ENCODE measurements at places on chromosomes 3 and 15. TPM values are rescaled to one million over a fixed set of nuclear protein-coding genes. Genes with fewer than 3 reads are reported as not detected.

GRCh38 chr3:183211352-183211751 lies 41.7 kb upstream of the B3GNT5 start:
- DNase-seq, result no peak
- H3K4me3 ChIP-seq, result no peak overlapping the region
- H3K27me3 ChIP-seq, result no peaks in the 10 kb centered on the region
- H3K36me3 ChIP-seq, result no peaks in the 10 kb centered on the region
- H3K4me1 ChIP-seq, result no peaks in the 10 kb centered on the region

KBTBD8 gene
- total RNA-seq, result 10.0 TPM

STRIT1 gene
- total RNA-seq, result not detected

DNA sequence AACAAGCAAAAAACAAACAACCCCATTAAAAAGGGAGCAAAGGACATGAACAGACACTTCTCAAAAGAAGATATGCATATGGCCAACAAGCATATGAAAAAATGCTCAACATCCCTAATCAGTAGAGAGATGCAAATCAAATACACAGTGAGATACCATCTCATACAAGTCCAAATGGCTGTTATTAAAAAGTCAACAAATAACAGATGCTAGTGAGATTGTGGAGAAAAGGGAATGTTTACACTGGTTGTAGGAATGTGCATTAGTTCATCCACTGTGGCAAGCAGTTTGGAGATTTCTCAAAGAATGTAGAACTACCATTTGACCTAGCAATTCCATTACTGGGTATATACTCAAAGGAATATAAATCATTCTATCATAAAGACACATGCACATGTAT lies 44.5 kb downstream of the RIOX2 start:
- no peak for DNase-seq
- H3K27me3 ChIP-seq, result no peaks in the 10 kb centered on the region
- no peaks in the 10 kb centered on the region for H3K4me1 ChIP-seq
- H3K36me3 ChIP-seq, result no peaks in the 10 kb centered on the region

DNA sequence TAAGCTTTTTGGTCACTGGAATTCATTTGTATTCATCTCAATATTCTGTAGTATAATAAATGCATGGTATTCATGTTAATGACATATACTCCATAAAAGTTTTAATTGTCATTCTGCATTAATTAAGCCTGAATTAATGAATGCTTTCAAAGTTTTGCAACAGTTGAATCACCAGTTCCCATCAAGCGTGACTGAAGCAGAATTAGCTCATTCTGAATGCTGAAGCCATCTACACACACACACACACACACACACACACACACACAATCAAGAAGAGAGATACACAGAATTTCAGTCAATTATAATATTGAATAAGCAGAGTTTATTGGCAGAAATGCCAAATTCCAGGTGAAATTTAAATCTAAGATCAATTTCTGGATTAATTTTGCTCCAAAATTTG lies 252.1 kb upstream of the KCNMB2 start:
- no peaks in the 10 kb centered on the region for H3K27me3 ChIP-seq
- no peaks in the 10 kb centered on the region for H3K36me3 ChIP-seq
- no peak overlapping the region for H3K27ac ChIP-seq
- H3K4me1 ChIP-seq, result no peaks in the 10 kb centered on the region
- no peak overlapping the region for H3K4me3 ChIP-seq

H1-8 gene
- 4.2 TPM for total RNA-seq

GRCh38 chr3:58728723-58729122 lies 62.1 kb upstream of the FAM3D start:
- no peak overlapping the region for H3K4me3 ChIP-seq
- no peak overlapping the region for H3K27ac ChIP-seq
- no peaks in the 10 kb centered on the region for H3K36me3 ChIP-seq
- no peak for DNase-seq

DNA sequence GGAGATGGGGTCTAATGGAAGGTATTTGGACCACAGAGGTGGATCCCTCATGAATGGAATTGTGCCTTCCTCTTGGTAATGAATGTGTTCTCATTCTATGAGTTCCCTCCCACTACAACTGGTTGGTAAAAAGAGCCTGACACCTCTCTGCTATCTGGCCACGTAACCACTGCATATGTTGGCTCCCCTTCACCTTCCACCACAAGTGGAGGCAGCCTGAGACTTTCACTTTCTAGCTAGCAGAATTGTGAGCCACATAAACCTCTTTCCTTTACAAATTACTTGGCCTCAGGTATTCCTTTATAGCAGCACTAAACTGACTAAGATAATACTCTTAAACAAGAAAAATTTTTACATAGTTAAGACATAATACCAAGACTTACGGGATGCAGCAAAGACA lies 155.3 kb downstream of the NR1I2 start:
- no peak overlapping the region for H3K4me3 ChIP-seq
- H3K27ac ChIP-seq, result no peak overlapping the region
- peaks cover 3% of the 10 kb centered on the region for H3K36me3 ChIP-seq
- no peak for DNase-seq

GRCh38 chr3:156760333-156760732 lies 65.8 kb upstream of the LEKR1 start:
- H3K27me3 ChIP-seq, result no peaks in the 10 kb centered on the region
- no peaks in the 10 kb centered on the region for H3K4me1 ChIP-seq
- no peak for DNase-seq
- no peaks in the 10 kb centered on the region for H3K36me3 ChIP-seq

- no peak for DNase-seq
- no peak overlapping the region for H3K27ac ChIP-seq
- no peaks in the 10 kb centered on the region for H3K36me3 ChIP-seq
- H3K4me1 ChIP-seq, result peaks cover 10% of the 10 kb centered on the region
- H3K27me3 ChIP-seq, result no peaks in the 10 kb centered on the region
Observed at GRCh38 chr3:128195369-128195768, 42.1 kb downstream of the EEFSEC start.

DNA sequence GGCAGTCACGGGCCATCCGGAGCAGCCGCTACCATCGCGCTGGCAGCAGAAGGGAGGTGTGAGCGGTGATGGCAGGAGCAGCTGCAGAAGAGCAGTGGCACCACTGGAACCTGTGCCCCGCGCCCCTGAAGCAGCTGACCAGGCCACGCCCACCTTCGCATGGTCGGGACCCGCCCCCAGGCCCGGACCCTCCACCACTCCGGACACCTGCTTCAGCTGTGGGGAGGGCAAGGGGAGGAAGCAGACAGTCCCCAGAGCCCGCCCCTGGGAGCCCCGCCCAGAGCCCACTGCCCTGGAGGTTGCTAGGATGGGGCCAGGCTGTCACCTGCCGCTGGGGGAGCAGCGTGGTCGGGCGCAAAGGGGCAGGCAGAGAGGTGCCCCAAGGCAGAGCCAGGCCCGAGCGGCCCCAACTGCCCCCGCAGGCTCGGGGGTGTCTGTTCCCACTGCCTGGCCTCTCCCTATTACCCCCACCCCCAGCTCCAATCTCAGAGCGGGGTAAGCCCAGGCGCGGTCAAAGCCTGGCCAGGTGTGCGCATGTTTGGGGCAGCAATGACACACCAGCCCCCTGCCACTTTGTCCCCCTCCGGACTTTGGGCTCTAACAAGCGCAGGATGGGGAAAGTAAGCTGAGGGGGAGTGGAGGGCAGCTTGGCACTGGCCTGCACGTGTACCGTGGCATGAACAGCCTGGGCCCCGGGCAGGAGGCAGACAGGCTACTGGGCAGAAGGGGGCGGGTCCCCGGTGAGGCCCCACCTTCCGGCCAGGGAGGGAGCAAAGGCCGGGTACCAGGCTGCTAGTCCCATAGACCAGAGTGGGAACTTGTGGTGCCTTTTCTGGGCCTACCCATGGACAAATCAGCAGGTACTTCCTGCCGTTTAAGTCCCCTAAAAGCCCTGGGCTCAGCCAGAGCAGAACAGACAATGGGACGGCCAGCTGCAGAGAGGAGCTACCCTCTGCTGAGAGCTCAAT lies 8.7 kb downstream of the SPCS1 start:
- H3K4me3 ChIP-seq, result no peak overlapping the region
- H3K27me3 ChIP-seq, result no peaks in the 10 kb centered on the region
- no peak for DNase-seq
- H3K36me3 ChIP-seq, result no peaks in the 10 kb centered on the region

DNA sequence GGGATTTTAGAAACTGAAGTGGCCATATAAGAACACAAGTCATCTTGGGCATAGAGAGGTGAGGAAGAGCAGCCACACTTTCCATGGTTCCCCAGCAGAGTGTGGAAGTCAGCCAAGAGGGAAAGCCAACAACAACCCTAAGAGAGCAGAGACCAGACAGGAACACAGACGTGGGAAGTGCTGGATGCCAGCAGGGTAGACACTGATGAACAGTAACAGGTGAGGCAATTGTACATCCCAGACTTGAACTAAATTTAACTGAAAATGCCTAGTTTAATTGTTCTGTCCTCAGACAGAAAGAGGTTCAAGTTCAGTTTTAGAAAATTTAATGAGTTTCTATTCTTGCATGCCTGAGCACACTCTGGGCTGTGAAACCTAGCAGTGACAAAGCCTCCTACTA lies 212.1 kb downstream of the ATP8B4 start:
- no peak overlapping the region for H3K27ac ChIP-seq

COLQ gene
- total RNA-seq, result 7.6 TPM

GRCh38 chr15:70339571-70340493 lies 242.1 kb upstream of the TLE3 start:
- H3K27me3 ChIP-seq, result no peaks in the 10 kb centered on the region
- no peaks in the 10 kb centered on the region for H3K4me1 ChIP-seq
- no peaks in the 10 kb centered on the region for H3K36me3 ChIP-seq
- DNase-seq, result no peak
- no peak overlapping the region for H3K4me3 ChIP-seq

GRCh38 chr15:40105517-40106202 lies 3.0 kb downstream of the BMF start:
- H3K27ac ChIP-seq, result no peak overlapping the region
- peaks cover 55% of the 10 kb centered on the region for H3K4me1 ChIP-seq
- no peak for DNase-seq
- no peak overlapping the region for H3K4me3 ChIP-seq
- H3K36me3 ChIP-seq, result no peaks in the 10 kb centered on the region

GRCh38 chr3:20043396-20043795 lies 3.1 kb downstream of the KAT2B start:
- peak overlapping the region; percentile 25 for H3K27ac ChIP-seq
- peaks cover 7% of the 10 kb centered on the region for H3K4me1 ChIP-seq
- H3K36me3 ChIP-seq, result no peaks in the 10 kb centered on the region

DNA sequence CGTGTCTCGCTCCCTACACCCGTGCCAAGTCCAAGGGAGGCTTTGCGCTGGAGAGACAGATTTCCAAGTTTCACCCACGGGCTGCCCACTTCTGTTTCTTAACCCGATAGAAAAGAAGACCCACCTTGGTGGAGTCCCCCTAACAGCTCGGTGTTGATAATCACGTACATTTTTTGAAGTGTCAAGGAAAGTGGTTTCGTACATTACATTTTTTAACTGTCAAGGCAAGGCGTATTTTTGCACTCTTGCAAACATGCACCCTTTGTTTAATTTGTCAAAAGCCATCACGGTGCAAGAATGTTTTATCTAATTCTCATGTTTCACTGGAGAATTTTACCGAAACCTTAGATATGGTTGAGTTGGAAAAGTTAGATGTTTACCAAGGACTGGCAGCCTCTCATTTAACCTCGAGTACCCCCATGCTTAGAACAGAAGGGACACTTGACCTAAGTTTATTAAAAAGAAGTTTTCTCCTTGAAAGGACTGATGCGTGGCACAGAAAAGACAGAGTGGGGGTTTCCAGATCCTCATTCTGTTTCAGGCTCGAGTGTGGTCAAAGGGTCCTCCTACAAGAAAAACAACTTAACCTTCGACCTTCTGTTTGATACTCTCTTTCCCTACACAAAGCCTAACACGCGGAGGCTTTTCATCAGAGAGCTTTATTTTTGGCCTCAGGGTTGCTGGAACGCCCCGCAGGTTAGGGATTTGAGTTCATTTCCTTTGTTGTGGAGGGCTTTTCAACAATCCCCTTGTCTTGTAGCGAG lies 882 bp downstream of the GXYLT2 start:
- DNase-seq, result peak; percentile 59
- no peaks in the 10 kb centered on the region for H3K27me3 ChIP-seq
- H3K4me3 ChIP-seq, result peak overlapping the region; percentile 53

VPS13C gene
- total RNA-seq, result 86.1 TPM

DNA sequence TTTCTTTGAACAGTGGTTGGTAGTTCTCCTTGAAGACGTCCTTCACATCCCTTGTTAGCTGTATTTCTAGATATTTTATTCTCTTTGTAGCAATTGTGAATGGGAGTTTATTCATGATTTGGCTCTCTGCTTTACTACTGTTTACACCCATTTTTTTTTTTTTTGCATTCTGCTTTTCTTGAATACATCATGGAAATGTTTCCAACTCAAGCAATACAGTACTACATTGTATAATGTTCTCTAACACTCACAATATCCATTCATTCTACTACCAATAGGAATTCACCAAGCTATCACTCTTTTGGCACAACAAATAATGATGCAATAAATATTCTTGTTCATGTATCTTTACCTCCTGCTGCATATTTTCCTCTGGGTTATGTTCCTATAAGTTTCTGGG lies 801.7 kb downstream of the NTRK3 start:
- H3K4me3 ChIP-seq, result no peak overlapping the region
- no peaks in the 10 kb centered on the region for H3K27me3 ChIP-seq
- no peaks in the 10 kb centered on the region for H3K4me1 ChIP-seq
- no peaks in the 10 kb centered on the region for H3K36me3 ChIP-seq
- DNase-seq, result no peak

- no peak for DNase-seq
- H3K27ac ChIP-seq, result no peak overlapping the region
- H3K27me3 ChIP-seq, result no peaks in the 10 kb centered on the region
- no peak overlapping the region for H3K4me3 ChIP-seq
- H3K36me3 ChIP-seq, result no peaks in the 10 kb centered on the region
- H3K4me1 ChIP-seq, result no peaks in the 10 kb centered on the region
Observed at GRCh38 chr3:28028554-28028953, 212.9 kb upstream of the CMC1 start.

GORASP1 gene
- total RNA-seq, result 75.3 TPM

SH3GL3 gene
- total RNA-seq, result 135 TPM

DNA sequence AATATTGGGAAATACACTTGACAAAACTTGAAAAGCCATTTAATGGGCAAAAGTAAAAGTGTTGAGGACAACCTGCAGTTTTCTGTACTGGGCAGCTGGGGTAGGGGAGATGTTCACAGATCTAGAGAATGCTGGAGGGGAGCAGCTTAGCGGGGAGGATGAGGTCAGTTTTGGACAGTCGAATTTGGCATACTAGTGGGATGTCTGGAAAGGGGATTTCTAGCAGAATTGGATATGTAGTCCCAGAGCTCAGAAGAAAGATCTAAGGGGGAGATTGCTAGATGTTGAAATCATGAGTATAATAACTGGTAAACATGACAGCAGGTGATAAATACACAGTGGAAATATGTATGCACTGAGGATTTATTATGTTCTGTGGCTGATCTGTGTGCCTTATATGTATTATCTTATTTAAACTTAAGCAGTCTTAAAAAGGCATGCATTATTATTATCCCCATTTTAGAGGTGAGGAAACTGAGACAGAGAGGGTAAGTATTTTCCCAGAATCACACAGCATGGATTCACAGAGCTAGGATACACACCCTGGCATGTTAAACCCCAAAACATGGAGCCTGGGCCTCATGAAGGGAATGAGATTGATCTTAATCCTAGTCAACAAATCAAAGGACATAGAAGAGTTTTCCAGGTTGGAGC lies 42.7 kb downstream of the TLNRD1 start:
- H3K36me3 ChIP-seq, result no peaks in the 10 kb centered on the region
- no peaks in the 10 kb centered on the region for H3K4me1 ChIP-seq
- no peaks in the 10 kb centered on the region for H3K27me3 ChIP-seq

GRCh38 chr15:33154351-33155166 lies 40.0 kb downstream of the FMN1 start:
- H3K4me1 ChIP-seq, result no peaks in the 10 kb centered on the region
- peak; percentile 41 for DNase-seq
- H3K4me3 ChIP-seq, result no peak overlapping the region
- H3K27me3 ChIP-seq, result no peaks in the 10 kb centered on the region
- H3K27ac ChIP-seq, result no peak overlapping the region

GRCh38 chr3:13718000-13718399 lies 161.9 kb downstream of the WNT7A start:
- H3K27ac ChIP-seq, result no peak overlapping the region
- H3K27me3 ChIP-seq, result no peaks in the 10 kb centered on the region
- H3K4me1 ChIP-seq, result no peaks in the 10 kb centered on the region
- DNase-seq, result peak; percentile 1
